ENCODE measurements at places on chromosomes 4 and X.
A peak's percentile ranks its signal among the peaks of the same experiment; 100 is the strongest.

- no peaks in the 10 kb centered on the region for H3K27me3 ChIP-seq
- DNase-seq = no peak
- H3K4me1 ChIP-seq = no peaks in the 10 kb centered on the region
- peaks cover 28% of the 10 kb centered on the region for H3K36me3 ChIP-seq
- no peak overlapping the region for H3K27ac ChIP-seq
Measured at GRCh38 chr4:6839579-6839978, 57.1 kb downstream of the KIAA0232 start.

DNA sequence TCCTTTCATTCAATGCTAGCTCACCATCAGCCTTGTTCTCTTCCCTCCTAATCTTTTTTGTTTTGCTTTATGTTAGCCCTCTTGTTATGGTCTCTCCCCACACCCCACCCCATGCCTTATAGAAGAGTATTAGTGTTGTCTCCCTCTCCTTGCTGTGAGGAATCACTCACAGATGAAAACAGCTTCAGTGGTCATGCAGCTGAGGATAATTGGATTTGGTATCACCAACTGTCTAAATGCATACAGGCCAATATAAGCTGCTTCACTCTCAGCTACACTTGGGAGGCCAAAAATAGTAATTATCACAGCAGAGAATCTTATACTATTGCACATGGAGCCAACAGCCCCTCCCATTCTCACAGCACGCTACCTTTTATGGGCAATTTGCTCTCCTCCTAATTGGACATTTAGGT lies 494.6 kb upstream of the FAM241A start:
- peaks cover 4% of the 10 kb centered on the region for H3K27me3 ChIP-seq
- no peak overlapping the region for H3K4me3 ChIP-seq
- no peak for DNase-seq
- H3K27ac ChIP-seq = no peak overlapping the region
- H3K36me3 ChIP-seq = no peaks in the 10 kb centered on the region

GRCh38 chr4:1797298-1797860 lies 4.3 kb downstream of the FGFR3 start:
- H3K36me3 ChIP-seq = no peaks in the 10 kb centered on the region
- no peak overlapping the region for H3K4me3 ChIP-seq
- DNase-seq = no peak
- no peak overlapping the region for H3K27ac ChIP-seq
- peaks cover 13% of the 10 kb centered on the region for H3K27me3 ChIP-seq

DNA sequence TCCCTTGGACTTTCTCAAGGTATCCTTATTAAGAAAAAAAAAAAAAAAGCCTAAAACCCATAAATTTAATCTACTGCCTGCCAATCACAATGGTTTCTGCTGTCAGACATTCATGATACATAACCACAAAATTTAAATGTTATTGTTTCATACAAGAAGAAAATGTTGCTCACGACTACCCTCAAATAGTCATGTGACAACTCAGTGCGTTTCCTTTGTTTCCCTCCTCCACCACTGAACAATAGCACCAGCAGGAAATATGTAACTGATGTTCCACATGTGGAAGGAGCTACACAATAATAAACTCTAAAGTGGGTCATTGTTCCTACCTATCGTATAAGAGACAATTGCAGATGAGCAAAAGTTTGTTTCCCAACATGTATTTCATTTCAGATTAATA lies 244.1 kb upstream of the EDNRA start:
- DNase-seq = no peak
- no peaks in the 10 kb centered on the region for H3K4me1 ChIP-seq
- no peaks in the 10 kb centered on the region for H3K27me3 ChIP-seq
- H3K36me3 ChIP-seq = no peaks in the 10 kb centered on the region
- H3K4me3 ChIP-seq = no peak overlapping the region
- no peak overlapping the region for H3K27ac ChIP-seq

DNA sequence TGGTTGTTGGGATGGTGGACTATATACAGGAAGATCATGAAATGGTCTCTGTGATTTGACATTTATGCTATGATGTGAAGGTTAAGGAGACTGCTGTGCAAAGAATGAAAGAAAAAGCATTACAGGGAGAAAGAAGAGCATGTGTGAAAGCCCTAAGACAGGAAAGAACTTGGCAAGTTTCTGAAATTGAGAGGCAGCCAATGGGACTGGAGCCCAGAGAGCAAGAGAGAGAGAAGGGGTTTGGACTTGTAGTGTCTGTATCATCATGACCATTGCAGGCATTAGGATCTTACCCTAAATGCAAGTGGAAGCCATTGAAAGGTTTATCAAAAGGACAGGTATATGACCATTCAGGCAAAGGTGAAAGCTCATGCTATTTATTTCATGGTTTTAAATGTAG lies 147.1 kb downstream of the NAA11 start:
- no peak overlapping the region for H3K27ac ChIP-seq
- H3K36me3 ChIP-seq = no peaks in the 10 kb centered on the region
- H3K27me3 ChIP-seq = no peaks in the 10 kb centered on the region
- no peaks in the 10 kb centered on the region for H3K4me1 ChIP-seq
- no peak overlapping the region for H3K4me3 ChIP-seq
- DNase-seq = no peak

- H3K27me3 ChIP-seq = no peaks in the 10 kb centered on the region
- no peaks in the 10 kb centered on the region for H3K36me3 ChIP-seq
- DNase-seq = no peak
- no peak overlapping the region for H3K4me3 ChIP-seq
- H3K27ac ChIP-seq = no peak overlapping the region
- H3K4me1 ChIP-seq = no peaks in the 10 kb centered on the region
Measured at GRCh38 chr4:116638592-116638991, 446.8 kb downstream of the TRAM1L1 start.

- DNase-seq = no peak
- H3K36me3 ChIP-seq = no peaks in the 10 kb centered on the region
- H3K27ac ChIP-seq = no peak overlapping the region
- no peaks in the 10 kb centered on the region for H3K4me1 ChIP-seq
- no peak overlapping the region for H3K4me3 ChIP-seq
- peaks cover 12% of the 10 kb centered on the region for H3K27me3 ChIP-seq
Measured at GRCh38 chr4:150136036-150136435, 57.8 kb downstream of the DCLK2 start.

- no peaks in the 10 kb centered on the region for H3K4me1 ChIP-seq
- H3K4me3 ChIP-seq = no peak overlapping the region
- no peak for DNase-seq
- H3K36me3 ChIP-seq = no peaks in the 10 kb centered on the region
- no peaks in the 10 kb centered on the region for H3K27me3 ChIP-seq
- H3K27ac ChIP-seq = no peak overlapping the region
Measured at GRCh38 chrX:96474029-96474740, 210.5 kb upstream of the DIAPH2 start.

- H3K27ac ChIP-seq = no peak overlapping the region
- DNase-seq = no peak
- peak overlapping the region; percentile 61 for H3K4me3 ChIP-seq
- H3K4me1 ChIP-seq = peaks cover 61% of the 10 kb centered on the region
- H3K27me3 ChIP-seq = no peaks in the 10 kb centered on the region
Measured at GRCh38 chrX:40090050-40090804, 7.5 kb downstream of the BCOR start.

- peaks cover 5% of the 10 kb centered on the region for H3K36me3 ChIP-seq
- no peak for DNase-seq
- H3K4me3 ChIP-seq = no peak overlapping the region
Measured at GRCh38 chrX:39972340-39972739, 125.4 kb downstream of the BCOR start.

- peaks cover 9% of the 10 kb centered on the region for H3K4me1 ChIP-seq
- peak; percentile 30 for DNase-seq
- H3K4me3 ChIP-seq = peak overlapping the region; percentile 23
Measured at GRCh38 chr4:6308899-6309643, 39.4 kb downstream of the WFS1 start.

- no peak for DNase-seq
- H3K36me3 ChIP-seq = no peaks in the 10 kb centered on the region
- no peak overlapping the region for H3K27ac ChIP-seq
- peaks cover 13% of the 10 kb centered on the region for H3K4me1 ChIP-seq
- H3K4me3 ChIP-seq = no peak overlapping the region
Measured at GRCh38 chr4:118081434-118081833, 47.1 kb downstream of the NDST3 start.

DNA sequence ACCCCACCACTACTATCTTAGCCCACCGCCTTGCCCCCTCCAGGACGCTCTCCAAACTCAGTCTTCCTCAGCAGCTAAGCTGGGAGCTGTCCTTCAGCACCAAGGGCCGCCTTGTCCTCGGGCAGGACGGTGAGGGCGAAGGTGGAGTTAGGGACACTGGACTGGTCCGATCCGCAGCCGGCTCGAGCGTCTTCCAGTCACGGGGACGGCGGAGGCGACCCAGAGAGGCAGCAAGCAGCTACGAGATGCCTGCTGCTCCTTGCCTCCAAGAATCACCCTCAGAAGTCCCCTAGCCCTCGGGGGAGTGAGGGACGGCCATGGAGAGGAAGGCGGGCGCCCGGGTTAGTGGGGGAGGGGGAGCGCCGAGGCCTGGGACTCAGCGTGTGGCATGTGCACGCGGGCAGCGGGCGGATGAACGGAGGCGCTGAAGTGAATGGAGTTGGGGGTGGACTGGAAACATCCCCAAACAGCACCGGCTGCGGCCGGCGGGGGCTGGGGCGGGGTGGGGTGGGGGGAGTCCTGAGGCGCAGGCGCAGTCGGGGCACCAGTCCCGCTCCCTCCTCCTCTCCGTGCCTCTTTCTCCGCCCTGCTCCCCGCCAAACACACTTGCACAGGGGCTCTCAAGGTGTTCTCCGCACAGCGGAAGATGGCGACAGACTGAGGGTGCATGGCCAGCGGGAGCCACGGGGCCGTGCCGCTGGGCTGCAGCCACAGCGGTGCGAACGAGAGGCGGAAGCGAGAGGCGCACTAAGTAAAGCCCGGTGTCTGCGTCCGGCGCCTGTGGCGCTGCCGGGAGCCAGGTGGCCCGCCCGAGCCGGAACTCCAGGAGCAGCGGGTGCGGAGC lies at the start of gene NALF2:
Gene NALF2 (plus strand): TSS at position 545 of the 844 bp plus-strand sequence. CDS start 957 bp downstream, outside the sequence.
- DNase-seq = peak; percentile 63
- no peaks in the 10 kb centered on the region for H3K36me3 ChIP-seq
- H3K27ac ChIP-seq = no peak within 1 kb of the TSS

GRCh38 chrX:16148896-16149295 lies 18.4 kb upstream of the MAGEB17 start:
- no peak overlapping the region for H3K4me3 ChIP-seq
- DNase-seq = no peak
- H3K36me3 ChIP-seq = no peaks in the 10 kb centered on the region
- H3K4me1 ChIP-seq = no peaks in the 10 kb centered on the region
- peaks cover 6% of the 10 kb centered on the region for H3K27me3 ChIP-seq
